ENCODE measurements at places on chromosomes 7 and 10. TPM values are rescaled to one million over a fixed set of nuclear protein-coding genes. Genes with fewer than 3 reads are reported as not detected.

The MKX gene
- not detected for total RNA-seq

- H3K27ac ChIP-seq, result no peak overlapping the region
- H3K36me3 ChIP-seq, result no peaks in the 10 kb centered on the region
- no peak for DNase-seq
- H3K27me3 ChIP-seq, result peaks cover 7% of the 10 kb centered on the region
- H3K4me1 ChIP-seq, result no peaks in the 10 kb centered on the region
- H3K4me3 ChIP-seq, result no peak overlapping the region
Measured at GRCh38 chr7:142611566-142612236, 137.6 kb upstream of the PRSS1 start.

- H3K4me1 ChIP-seq, result peaks cover 32% of the 10 kb centered on the region
- DNase-seq, result no peak
- H3K27ac ChIP-seq, result peak overlapping the region; percentile 87
- peak overlapping the region; percentile 63 for H3K4me3 ChIP-seq
- H3K36me3 ChIP-seq, result no peaks in the 10 kb centered on the region
Measured at GRCh38 chr7:39735903-39736302, 112.5 kb downstream of the RALA start.

The RPEL1 gene
- total RNA-seq, result not detected

DNA sequence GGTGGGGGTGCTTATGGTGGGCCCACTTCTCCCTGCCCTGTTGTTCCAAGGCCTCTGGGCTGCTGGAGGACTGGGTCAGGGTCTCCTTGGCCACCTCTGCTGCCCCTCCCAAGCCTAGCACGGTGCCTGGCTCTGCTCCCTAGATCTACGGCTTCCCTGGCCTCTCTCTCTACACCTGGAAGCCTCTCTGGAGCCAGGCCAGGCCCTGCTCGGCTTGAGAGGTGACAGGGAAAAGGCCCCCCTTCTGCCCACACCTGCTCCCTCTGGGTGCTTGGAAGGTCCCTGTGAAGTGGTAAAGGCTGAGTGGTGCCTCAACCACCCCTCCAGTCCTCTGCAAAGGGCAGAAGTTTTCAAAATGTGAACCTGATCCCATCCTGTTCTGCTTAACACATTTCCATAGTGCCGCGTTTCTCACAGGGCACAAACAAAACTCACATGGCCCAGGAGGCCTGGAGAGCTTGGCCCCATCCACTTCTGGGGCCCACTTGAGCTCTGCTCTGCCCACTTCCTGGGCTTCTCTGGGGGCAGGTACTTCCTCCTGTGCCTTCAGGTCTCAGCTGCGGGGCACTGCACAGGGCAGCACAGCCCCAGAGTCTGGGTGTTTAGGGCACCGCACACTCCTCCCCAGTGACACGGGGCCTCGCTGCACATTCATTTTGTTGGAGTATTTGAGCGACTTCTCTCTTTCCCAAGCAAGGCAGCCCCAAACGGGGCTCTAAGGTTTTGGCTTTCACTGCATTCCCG lies 169.9 kb downstream of the PIP4K2A start:
- H3K4me1 ChIP-seq, result peaks cover 31% of the 10 kb centered on the region
- no peak overlapping the region for H3K4me3 ChIP-seq
- DNase-seq, result no peak
- no peaks in the 10 kb centered on the region for H3K27me3 ChIP-seq
- peak overlapping the region; percentile 35 for H3K27ac ChIP-seq

GRCh38 chr7:151695951-151696541 lies 176.4 kb upstream of the RHEB start:
- no peak for DNase-seq
- no peaks in the 10 kb centered on the region for H3K27me3 ChIP-seq
- no peaks in the 10 kb centered on the region for H3K36me3 ChIP-seq
- peaks cover 14% of the 10 kb centered on the region for H3K4me1 ChIP-seq
- H3K4me3 ChIP-seq, result no peak overlapping the region
